ENCODE measurements at places on chromosomes 2 and 18. TPM values are rescaled to one million over a fixed set of nuclear protein-coding genes. Genes with fewer than 3 reads are reported as not detected.

DNA sequence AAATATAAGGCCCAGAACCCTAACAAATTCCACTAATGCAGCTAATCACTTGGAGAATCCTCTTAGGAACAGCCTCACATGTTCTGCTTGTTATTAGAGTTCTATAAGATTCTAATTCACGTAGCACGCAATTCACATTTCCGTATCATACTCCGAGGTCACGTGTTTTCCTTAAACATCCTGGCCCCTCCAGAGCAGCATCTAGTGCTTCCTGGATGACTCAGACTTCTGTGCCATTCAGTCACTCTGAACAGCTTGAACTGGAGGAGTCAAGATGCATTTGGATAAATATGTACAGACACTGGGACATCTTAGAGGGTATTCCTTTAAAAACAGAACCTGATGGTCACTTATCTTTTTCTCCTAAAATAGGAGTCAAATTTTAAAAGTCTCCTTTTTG lies 156.5 kb downstream of the MYO5B start:
- DNase-seq, result no peak

DNA sequence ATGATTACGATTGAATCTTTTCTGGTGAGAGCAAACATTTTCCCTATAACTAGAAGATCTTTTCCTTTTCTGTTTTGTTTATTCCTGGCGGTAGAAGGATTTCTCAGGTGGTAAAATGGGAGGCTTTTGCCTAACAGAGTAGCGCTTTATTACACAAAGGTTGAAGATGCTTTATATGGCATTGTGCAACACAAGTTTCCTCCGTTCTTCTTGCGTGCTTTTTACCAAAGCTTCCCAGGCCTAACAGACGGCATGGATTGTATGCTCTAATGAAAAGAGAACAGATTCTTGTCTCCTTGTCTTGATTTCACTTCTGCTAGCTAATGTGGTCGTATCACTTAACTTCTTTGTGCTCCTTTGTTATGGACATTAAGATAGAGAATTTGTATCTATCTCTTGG lies 43.8 kb downstream of the MYO1B start:
- no peak for DNase-seq

Gene FAM228A
- 3.6 TPM for total RNA-seq

- DNase-seq, result no peak
Observed at GRCh38 chr2:73091696-73092095, 20.2 kb upstream of the SFXN5 start.

GRCh38 chr18:8413751-8414150 lies 195.5 kb upstream of the RAB12 start:
- DNase-seq, result no peak

Gene GKN2
- not detected for total RNA-seq

Gene C1QL2
- total RNA-seq, result not detected

DNA sequence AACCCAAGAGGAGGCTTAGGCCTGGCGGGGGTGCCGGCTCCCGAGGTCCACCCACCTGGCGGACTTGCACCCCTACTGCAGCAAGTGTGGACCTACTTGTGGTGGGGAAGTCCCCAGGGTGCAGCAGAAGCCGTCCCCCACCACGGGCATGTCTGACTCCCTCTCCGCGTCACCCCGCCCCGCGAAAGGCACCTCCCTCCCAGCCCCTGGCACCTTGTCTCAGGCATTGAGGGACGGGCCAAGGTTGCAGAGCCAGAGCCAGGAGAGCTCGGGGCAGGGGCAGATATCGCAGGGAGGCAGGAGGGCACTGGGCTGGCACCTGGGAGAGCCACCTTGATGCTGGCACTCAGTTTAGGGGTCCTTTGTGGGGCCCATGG lies 19.0 kb downstream of the CROCC2 start:
- DNase-seq, result peak; percentile 61

DNA sequence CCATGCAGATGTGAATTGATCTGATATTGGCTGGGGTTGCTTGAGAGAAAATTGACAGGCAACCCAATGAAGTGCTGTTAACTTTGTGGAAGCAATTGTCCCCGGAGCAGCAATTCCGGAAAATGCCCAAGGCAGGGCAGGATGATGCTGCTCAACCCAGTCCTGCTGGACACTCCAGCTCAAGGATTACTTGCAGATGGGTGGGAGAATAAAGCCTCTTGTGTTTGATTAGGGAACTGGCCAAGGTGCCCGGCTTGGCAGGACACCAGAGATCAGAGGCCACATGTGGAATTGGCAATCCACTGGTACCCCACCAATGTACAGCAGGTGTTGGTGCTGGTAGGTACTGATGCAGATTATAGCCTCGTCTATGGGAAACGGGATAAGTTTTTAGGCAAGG lies 12.3 kb upstream of the C2orf42 start:
- DNase-seq, result no peak

Gene C2orf80
- total RNA-seq, result not detected

- DNase-seq, result no peak
Observed at GRCh38 chr2:63699549-63699839, 110.7 kb downstream of the MDH1 start.

- DNase-seq, result no peak
Observed at GRCh38 chr2:30608643-30609042, 161.6 kb downstream of the LCLAT1 start.

DNA sequence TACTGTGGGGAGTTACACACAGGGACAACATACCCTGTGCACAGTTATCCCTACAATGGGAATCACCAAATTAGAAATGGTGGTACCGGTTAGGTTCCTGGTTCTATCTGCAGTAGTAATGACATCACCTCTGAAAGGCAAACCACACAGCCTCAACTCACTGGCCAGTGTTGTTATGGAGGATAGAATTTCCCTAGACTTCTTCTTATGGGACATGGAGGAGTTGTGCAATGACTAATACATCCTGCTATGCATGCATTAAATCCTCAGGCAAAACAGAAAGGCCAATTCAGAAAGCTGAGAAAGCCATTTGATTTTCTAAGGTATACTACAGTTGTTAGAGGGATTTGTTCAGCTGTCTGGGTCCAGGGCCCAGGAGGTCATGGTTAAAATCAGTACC lies 439.3 kb downstream of the TMX3 start:
- no peak for DNase-seq

Measured in sigmoid colon (tissue), 7 donors.